ENCODE measurements at places on chromosomes 5 and 9. TPM values are rescaled to one million over a fixed set of nuclear protein-coding genes. Genes with fewer than 3 reads are reported as not detected.
A peak's percentile ranks its signal among the peaks of the same experiment; 100 is the strongest.

GRCh38 chr9:136386018-136386417 lies 12.5 kb upstream of the CARD9 start:
- DNase-seq = no peak

- no peak for DNase-seq
These were observed 11.4 kb downstream of the LAMC3 start for GRCh38 chr9:131020388-131020787.

DNA sequence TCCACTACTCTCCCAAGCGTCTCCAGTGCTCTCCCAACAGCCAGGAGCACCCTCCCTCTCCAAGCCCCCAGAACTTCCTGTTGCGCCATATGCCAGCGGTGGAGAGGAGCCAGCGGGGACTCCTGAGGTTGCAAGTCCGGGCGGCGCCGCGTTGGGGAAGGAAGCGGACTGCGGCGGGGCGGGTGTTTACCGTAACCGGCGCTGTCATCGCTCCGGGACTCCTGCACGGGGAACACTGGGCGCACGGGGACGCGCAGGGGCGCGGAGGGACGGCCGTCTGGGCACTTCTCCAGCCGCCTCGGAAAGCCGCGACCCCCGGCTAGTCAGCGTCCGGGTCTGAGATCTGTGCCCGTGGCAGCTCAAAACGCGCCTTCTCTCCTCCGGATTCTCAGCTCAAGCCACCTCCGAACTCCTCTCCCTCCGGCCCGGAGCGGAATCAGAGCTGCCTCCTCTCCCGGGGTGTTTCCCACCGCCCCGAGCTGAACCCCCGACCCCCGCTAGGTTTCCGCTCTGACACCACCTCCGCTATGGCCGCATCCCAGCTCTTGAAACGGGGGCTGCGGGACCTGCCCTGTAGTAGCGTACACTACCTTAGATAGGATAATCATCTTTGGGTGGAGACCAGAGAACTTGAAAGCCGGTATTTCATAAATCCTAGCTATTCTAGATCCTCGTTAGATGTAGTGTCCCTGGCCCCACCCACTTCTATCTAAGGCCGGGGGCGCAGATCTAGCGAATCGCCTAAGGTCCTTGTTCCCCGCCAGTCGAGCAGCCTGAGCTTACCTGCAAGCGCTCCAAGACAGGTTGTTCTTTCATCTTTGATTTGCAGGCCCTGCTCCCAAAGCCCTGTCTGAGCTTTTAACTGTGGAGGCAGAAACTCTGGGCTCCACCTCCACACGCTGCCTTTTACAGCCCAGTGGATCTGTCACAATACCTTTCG lies at the start of gene TRPM6:
Gene TRPM6 (minus strand): TSS at position 881 of the 940 bp plus-strand sequence. CDS start 65 bp downstream, at position 816.
- peak; percentile 76 for DNase-seq

The RC3H2 gene
- total RNA-seq = 35.6 TPM

- peak; percentile 58 for DNase-seq
These were observed 49.0 kb upstream of the DPYSL3 start for GRCh38 chr5:147558826-147559225.

- peak; percentile 53 for DNase-seq
These were observed 9.5 kb downstream of the TOR4A start for GRCh38 chr9:137286975-137287383.

- no peak for DNase-seq
These were observed 50.1 kb upstream of the POU5F2 start for GRCh38 chr5:93791518-93791972.

GRCh38 chr9:126403397-126403796 lies 76.8 kb downstream of the MVB12B start:
- no peak for DNase-seq

DNA sequence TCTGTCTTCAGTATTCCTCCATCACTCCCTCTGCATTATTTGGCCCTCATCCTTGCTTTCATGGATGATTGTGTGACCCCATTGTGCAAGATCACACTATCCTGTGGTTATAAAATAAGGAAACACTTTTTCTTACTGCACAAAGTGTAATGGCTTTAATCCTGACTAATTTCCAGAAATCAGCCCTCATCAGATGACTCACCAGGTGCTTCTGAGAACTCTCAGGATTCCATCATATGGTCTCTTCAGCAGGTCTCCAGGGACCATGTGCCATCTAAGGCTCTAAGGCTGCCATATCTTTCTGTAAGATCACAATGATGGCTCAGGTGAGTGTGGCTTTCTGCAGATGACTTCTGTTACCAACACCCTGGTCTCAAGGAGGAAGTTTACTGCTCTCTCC lies 27.3 kb upstream of the FER start:
- no peak for DNase-seq

DNA sequence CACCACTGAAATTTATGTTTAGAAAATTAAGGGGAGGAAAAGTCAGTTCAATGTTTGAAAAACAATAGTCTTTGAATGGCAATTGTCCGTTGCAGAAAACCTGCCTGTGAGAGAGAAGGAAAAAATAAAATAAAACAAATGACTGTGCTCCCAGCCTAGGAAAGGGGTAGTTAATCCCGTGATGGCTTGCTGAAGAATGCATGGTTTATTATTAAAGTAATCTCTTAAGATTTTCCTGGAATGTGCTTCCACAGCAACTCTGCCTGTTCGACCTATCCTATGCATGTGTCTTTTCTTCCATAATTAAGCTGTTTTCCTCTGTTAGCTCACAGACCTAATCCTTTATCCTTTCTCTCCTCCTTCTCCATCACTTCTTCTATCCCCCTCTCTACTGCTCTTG lies 2.4 kb upstream of the DAB2 start:
- no peak for DNase-seq

- DNase-seq = no peak
These were observed 104.1 kb downstream of the ROR2 start for GRCh38 chr9:91845879-91846278.

GRCh38 chr5:132456296-132456986 lies 34.1 kb downstream of the IRF1 start:
- no peak for DNase-seq

GRCh38 chr5:180135128-180135955 lies 63.8 kb upstream of the RNF130 start:
- DNase-seq = no peak

The CA9 gene
- not detected for total RNA-seq

GRCh38 chr5:88488130-88488529 lies 219.5 kb upstream of the TMEM161B start:
- DNase-seq = no peak

All from heart right ventricle (tissue), 16 donors.